ENCODE measurements at places on chromosomes 6 and 20.

DNA sequence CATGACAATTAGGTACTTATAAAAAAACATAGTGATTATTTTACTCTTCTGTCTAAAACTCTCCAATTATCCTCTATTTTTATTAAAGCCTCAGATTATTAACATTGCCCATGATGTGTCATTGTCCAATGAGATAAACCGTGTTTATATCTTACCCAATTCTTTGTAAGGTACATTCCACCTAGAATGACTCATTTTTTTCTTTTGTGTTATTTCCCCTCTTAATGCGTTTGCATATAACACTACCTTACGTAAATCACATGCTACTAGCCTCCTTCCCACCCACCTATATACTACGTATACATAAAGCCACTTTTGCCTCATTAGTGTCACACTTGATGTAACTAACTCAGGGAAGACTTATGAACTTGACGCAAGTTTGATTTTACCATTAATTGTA, 336.3 kb upstream of the PTCHD4 start:
- no peak for DNase-seq

- no peak for DNase-seq
Measured at GRCh38 chr20:51003753-51004152, 19.2 kb downstream of the KCNG1 start.

GRCh38 chr20:16615199-16615598, 42.0 kb upstream of the KIF16B start:
- no peak for DNase-seq

DNA sequence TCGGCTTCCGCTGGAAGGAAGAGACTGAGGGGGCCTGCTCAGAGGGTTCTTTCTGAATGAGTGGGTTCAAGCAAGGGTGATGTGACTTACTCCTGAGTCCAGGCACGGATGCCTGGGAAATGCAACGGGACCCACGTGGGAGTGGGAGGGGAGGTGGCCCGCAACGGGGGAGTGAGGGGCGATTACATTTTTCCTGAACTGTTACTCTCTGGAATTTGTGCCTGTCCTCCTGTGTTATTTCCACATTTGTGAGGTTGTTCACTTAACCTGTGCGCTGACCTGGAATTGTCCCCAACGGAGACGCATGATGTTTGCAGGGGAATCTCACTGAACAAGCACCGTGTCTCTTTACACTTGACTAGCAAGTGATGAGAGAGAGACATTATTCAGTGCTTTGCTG, 209.4 kb downstream of the CDH4 start:
- no peak for DNase-seq

DNA sequence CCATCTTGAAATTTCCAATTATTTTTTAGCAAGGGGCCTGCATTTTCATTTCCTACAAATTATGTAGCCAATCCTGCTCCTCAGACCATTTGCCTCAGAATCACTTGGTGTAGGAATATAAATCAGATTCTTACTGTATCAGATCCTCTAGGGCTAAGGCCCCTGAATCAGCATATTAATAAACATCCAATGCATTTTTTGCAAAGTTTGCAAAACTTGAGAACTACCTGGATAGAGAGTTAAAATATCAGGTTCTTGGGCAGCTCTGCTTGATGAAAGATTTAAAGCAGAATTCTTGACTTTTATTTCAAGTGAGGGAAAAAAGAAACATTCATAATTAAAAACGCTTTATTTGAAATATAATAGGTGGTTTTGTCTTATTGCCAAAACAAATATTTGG, 82.2 kb upstream of the MAN1A1 start:
- no peak for DNase-seq

GRCh38 chr6:111845441-111845871, 27.8 kb downstream of the FYN start:
- no peak for DNase-seq

DNA sequence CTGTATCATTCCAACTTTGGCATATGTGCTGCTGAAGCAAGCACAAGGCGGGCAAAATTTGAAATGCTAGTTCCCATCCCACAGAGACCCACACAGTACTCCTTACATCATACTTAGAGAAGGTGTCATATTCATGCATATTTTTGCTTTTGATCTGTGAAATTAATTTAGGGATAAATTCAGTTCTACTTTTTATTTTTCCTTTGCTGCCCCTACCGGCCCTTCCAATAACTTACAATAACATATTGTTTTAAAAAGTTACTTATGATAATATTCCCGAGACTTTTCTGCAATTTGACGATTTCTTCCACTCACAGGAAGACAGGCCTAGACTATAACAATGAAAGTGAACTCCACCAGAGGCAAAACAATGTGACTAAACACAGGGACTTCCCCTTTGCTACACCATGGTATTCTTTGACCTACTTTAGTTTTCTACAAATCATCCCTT, 35.0 kb downstream of the SESN1 start:
- no peak for DNase-seq

DNA sequence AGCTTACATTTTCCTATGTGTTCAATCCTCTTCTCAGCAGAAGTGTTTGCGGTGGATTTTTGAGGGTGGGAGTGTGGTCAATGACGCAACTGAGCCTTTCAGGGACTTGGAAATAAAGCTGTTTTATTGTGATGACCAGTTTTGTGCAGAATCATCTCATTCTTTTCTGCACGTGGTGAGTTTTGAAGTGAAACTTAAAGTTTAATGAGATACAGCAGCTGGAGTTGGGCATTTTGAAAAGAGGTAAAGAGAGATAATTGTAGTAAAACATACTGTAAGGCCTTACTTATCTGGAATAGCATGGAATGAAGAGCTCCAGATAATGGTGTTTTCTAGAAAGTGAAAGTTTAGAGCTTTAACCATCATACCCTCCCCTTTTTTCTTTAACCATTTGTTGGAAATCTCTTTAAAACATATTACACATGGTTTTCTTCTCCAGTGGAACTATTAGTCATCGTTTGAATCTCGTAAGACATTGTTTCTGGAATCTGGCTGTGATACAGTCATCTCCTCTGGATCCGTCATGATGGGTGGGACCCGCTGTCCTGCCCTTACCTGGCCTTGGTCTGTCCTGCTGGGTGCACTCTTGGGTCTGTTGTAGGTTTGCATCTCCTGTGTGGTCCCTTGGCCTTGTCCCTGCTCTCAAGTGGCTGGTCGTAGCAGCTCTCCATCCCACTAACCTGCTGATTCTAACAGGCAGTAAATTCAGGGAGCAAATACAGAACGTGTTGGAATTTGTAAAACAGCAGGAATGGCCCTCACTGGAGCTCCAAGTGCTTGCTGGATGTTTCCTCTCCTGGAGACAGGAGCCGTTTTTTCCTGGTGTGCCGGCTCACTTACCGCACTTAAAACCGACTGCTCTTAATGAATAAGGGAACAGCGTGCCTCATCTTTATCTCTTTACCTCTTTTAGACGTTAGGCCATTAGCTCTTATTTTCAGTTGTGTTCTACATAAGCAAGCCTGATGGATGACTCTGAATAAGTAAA, 29.8 kb downstream of the UST start:
- DNase-seq = no peak

DNA sequence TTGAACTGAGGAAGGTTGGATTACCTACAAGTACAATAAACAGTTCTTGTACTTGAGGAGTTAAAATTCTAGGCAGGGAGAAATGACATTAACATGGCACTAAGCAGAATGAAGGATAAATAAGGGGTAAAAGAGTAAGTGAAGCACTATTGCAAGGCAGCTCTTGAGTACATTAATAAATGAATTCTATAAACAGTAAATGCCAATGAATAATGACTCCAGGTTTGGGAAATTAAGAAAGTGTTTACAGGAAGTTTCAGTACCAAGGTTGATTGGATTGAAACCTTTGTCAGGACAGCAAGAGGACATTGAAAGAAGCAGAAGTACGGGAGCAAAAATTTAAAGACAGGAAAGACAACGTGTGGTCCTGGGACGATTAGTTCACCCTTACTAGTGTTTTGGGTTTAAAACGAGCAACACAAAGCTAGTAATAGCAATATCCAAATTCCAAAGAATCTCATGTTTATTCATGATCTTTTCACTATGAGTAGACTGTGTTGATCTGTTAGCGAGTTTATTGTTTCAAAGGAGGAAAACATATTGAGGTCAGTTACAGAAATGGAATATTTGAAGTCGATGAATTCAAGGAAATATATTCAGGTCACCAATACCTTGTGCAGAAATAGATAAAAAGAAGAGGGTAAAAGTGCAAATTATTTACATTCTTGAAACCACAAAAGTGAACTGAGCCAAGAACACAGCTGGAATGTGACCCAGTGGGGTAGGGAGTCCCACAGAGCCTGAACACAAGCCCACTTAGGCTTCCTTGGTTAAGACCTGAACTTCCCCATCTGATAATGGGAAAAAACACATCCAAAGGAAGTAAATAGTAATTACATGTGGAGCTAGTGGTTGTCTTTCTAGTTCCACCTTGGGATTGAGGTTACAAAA, 80.8 kb downstream of the MKKS start:
- no peak for DNase-seq

DNA sequence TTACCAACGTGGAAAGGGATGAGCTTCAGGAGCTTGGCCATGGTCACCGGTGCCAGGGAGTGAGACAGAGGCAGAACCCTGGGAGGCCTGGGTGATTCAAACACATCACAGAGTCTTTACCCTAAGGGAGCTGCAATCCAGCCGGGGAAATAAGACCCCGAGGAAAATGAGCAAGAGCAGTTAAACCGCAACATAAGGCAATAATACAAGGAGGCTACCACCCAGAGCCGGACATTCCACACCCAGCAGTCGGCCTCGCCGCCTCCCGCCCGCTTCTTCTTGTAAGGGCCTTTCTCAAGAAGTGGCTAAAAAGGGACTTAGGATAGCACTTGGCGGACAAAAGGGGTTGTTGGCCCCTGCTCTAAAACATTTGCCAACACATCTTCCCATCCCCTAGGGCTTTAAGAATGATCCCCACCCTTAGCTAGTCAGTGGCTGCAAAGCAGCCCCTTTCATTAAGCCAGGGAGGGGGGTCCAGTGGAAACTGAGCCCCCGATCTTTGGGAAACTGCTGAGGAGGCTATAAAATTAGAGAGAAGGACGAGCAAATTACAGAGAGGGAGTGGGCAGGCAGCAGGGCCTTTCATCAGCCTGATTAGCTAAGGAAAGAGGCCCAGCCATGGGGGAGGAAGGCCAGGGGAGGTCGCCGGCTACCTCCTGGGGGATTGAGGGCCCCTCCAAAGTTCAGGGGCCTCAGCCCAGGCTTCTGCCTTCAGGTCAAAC, 34.3 kb downstream of the SNX5 start:
- DNase-seq = no peak

- no peak for DNase-seq
Measured at GRCh38 chr6:46156701-46157100, 14.1 kb downstream of the ENPP5 start.

- DNase-seq = no peak
Measured at GRCh38 chr6:100350139-100350538, 114.6 kb downstream of the SIM1 start.

DNA sequence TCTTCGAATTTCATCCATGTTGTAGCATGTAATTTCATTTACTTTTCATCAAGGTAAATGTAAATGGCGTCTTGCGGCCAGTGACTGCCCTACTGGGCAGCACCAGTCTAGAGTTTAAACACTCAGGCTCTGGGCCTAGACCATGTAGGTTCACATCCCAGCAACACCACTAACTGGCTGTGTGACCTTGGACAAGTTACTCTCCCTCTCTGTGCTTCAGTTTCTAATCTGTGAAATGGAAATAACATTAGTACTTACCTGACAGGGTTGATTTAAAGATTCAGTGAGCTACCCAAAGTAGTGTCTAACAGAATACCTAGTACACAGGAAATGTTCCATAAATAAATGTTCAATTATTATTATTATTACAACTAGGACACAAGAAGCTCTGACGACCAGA, 29.3 kb downstream of the PDRG1 start:
- no peak for DNase-seq

GRCh38 chr6:41547799-41548097, 1.6 kb downstream of the FOXP4 start:
- no peak for DNase-seq

DNA sequence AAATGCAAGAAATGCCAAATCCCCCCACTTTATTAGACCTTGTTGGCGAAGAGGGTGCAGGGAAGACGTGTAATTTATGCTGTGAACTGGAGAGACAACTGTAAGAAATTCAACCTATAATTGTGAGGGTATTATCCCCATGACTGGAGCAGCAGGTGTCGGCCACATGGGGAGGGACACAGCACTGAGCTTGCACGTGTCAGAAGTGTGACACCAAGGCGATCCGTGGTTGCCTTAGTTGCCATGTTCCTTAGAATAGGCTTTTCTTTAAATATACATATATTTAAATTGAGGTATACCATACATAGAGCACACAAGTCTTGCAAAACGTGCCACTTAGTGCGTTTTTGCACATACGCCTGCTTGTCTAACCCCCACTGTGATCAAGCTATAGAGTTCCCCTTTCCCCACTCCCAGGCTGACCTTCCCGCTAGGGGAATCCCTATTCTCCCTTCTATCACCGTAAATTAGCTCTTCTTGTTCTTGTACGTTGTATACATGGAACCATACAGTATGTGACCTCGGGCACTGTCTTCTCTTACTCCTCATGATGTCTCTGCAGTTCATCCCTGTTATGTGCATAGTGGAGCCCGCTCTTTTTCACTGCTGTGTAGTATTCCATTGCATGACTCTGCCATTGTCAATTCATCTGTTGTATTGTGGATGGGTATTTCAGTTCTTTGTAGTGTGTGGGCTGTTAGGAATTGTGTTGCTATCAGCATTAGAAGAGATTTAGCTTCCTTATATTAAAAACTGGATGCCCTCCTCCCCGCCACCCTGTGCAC, 81.6 kb upstream of the PMEPA1 start:
- no peak for DNase-seq

DNA sequence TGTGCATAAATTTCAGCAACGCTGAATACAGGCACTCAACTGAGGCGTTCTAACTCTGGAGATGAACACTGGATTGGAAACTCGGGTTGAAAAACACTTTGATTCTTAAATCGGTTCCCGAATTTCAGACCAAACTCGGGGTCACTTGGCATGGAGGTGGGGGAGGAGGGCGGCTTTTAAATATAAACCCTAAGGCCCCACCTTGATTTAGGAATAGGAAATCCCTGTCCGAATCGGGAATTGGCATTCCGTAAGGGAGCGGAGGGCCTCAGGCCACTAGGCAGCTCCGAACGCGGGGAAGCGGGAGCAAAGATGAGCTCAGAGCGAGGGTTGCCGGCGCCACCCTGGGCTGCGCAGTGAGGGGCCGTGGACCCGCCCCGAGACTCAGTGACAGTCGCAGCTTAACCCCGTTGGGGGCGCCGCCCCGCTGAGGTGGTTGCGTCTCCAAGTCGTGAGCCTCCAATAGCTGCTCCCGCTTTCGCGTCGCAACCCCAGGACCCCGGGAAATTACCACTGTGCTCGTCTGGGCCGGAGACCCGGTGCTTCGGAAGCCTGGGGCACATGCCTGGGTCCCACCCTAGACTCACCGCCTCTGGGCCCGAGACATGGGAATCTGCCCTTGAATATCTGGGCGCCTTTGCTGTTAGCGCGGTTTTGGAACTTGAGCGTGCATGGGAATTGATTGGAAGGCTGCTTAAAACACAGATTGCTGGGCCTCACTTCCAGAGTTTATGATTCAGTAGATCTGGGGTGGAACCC, 4.6 kb upstream of the SIM1 start:
- no peak for DNase-seq

- no peak for DNase-seq
Measured at GRCh38 chr6:116512111-116512559, 696 bp downstream of the CALHM5 start.

GRCh38 chr6:151698931-151699700, 108.4 kb upstream of the ESR1 start:
- DNase-seq = no peak

GRCh38 chr20:6909608-6910007, 142.1 kb downstream of the BMP2 start:
- no peak for DNase-seq

Data from stimulated activated CD4-positive, alpha-beta T cell treated with anti-CD3 and anti-CD28 coated beads, Interleukin-2, amount 100 ng/mL, for 24 hours (primary cell).